Kidney glomerular epithelial cell (primary cell): ENCODE measurements at places on chromosomes 12 and 14.

DNA sequence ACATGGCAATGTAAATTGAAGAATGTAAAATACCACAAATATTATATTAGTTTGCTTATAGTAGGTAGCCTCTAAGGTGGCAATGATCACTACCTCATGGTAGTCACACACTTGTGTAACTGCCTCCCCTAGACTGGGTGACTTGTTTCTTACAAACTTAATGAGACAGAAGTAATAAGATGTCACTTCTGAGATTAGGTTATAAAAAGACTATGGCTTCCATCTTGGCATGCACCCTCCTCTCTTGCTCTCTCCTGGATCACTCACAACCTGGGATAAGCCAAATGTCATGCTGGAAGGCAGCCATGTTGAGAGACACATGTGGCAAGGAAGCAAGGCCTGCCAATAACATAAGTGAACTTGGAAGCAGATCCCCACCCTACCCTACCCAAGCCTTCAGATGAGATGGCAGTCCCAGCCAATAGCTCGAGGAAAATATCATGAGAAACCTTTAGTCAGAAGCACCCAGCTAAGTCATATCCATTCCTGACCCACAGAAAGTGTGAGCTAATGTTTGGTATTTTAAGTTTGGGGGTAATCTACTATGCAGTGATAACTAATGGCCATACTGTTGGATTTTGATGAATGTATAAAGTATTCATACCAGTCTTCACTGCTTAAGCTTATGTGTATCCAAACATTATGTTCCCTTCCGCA is 43.3 kb downstream of the PPP1R12A start:
- DNase-seq: no peak

DNA sequence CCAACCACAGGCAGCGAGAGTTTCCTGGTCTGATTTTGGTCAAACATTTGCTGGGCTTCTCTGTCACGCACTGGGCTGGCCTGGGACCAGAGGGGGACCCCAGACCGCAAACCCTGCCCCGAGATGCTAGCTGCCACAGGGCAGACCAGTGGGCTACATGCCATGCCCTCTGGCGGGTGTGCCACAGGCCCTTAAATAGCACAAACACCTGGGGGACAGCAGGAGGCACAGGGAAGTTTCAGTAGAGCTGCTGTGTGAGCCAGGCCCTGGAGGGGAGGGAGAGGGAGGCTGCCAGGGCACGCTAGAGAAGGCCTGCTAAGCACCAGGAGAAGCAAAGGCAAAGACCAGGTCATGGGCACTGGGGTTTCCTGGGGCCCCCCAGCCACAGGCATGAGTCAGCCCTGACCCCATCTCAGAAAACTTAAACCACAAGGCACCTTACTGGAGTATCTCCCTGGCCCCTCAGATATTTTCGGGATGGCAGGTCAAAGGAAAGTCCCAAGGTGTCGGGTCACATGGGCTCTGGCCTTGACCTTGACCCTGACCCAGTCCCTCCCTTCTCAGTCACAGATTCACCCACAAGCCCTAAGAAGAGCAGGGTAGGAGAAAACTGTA is 29.2 kb downstream of the ITPK1 start:
- no peak for DNase-seq

GRCh38 chr14:68458840-68459469 is 333.9 kb downstream of the ZFP36L1 start:
- DNase-seq: peak; percentile 93

DNA sequence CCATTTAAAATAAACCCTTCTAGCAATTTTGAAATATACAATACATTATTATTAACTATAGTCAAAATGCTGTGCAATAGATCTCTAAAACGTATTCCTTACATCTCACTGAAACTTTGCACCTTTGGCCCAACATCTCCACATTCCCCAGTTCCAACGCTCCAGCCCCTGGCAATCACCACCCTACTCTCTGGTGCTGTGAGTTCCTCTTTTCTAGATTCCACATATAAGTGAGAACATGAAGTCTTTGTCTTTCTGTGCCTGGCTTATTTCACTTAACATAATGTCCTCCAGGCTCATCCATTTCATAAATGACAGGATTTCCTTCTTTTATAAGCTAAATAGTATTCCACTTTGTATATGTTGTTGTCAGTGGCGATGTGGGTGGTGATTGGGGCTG is 194.7 kb upstream of the RTL1 start:
- DNase-seq: no peak

DNA sequence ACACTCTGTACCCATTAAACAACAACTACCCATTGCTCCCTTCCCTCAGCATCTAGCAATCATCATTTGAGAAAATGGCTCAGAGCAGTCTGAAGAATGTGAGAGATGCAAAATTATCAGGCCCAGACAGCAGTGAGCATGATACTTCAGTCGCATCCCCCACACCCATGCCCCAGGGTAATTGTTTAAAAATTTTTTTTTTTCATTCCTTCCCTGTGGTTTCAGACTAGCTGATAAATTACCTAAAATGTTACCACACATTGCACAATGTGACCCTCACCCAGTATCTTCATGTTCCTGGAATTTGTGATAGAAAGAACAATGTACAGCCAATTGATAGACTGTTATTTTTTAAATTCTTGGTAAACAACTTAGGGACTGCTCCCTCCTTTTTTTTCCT is 11.3 kb upstream of the USP15 start:
- peak; percentile 3 for DNase-seq

DNA sequence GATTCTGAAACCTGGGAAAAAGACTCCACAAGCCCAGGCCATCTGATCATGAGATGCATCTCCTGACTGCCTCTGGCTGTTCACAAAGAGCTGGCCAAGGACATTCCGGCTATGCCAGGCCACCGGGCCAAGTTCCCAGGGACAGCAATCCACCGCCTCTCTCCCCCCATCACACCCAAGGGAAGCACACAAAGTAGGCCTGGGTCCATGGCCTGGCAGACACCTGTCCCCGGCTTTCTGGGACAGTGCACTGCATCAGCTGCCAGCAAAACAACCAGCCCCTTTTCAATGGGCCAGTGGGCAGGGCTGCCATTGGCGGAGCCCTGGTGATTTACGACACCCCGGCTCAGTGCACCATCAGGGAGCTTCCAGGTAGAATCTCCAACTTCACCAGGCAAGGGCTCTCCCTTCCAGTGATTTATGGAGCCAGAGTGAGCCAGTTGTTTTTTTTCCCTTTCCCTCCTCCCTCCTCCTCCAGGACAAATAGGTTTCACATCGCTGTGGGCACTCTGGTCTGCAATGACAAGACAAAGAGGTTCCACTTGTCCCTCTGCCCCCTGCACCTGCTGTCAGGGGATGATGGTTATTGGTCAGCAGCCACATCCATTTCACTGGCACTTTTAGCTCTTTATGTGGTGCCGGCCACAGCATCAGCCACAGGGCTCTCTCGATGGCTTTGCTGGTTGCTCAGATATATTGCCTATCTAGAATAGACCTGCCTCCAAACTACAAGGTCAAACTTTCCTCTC is 149.6 kb downstream of the SLC38A6 start:
- no peak for DNase-seq

DNA sequence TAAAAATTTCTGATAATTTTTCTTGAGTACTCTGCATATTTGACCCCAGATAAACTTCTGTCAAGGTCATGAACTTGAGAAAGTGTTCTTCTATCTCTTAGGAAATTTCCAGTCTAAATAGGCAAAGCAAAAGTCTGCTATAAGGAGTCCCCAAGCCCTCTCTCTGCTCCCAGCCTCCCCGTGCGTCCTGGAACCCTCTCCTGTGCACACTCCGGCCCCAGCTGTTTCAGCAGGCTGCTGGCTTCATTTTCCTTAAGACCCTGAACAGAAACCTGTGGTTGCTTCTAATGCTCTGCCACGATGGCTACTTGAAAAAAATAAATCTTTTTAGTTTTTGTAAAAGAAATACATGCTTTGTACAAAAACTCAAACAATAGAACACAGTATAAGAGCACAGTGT is 14.7 kb downstream of the KRT2 start:
- DNase-seq: no peak

GRCh38 chr12:111034886-111035577 is 114.7 kb upstream of the MYL2 start:
- DNase-seq: no peak

GRCh38 chr12:30847259-30847658 is 79.3 kb upstream of the TSPAN11 start:
- peak; percentile 49 for DNase-seq

- no peak for DNase-seq
These were observed 2.4 kb downstream of the FOS start for GRCh38 chr14:75280831-75281653.

- no peak for DNase-seq
These were observed 365.5 kb upstream of the GARIN6 start for GRCh38 chr12:99282086-99282485.

GRCh38 chr12:49563951-49564685 is 3.8 kb downstream of the MCRS1 start:
- no peak for DNase-seq

- no peak for DNase-seq
These were observed 310.5 kb upstream of the FKBP4 start for GRCh38 chr12:2484141-2484776.

GRCh38 chr12:77645966-77646598 is 184.6 kb upstream of the NAV3 start:
- no peak for DNase-seq

- no peak for DNase-seq
These were observed 15.8 kb downstream of the FOXA1 start for GRCh38 chr14:37579274-37579673.
